ENCODE measurements at places on chromosomes 2 and 18.

DNA sequence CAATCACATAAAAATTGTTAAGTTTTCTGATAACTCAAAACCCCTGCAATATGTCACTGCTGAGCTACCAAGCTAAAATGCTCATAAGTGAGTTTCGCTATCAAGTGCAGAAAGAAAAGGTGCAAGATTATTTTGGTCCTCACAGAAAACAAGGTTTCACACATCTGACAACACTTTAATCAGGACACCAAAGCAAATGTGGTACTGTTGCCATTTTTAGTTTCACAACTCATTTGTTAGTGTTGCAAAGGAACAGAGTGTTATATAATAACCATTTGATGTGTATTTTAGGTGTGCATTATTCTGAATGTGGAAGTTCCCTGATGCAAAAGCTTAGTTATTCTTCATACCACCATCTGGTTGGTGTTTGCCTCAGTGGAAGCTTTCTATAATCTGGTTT, 956.2 kb downstream of the DSC3 start:
- DNase-seq, result no peak

GRCh38 chr2:29097569-29097968, 17.6 kb upstream of the CLIP4 start:
- DNase-seq, result no peak

GRCh38 chr2:185255566-185255965, 483.0 kb upstream of the FSIP2 start:
- no peak for DNase-seq

DNA sequence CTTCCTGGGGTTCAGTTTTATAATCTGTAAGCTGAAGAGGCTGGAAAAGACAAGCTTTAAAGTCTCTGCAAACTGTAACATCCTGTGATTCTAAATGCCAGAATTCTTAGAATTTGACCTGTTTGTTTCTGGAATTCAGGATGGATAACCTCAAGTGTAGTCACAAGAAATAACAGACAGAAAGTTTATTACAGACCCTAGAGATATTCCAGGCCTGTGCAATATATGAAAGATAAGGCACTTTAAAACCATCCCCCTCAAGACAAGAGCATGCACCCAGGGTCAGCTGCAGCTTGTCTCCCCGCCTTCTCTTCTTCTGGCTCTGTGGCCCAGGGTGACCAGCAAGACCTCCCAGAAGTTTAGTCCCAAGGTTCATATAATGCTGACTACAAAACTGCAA, 298.7 kb upstream of the ACVR2A start:
- DNase-seq, result no peak

DNA sequence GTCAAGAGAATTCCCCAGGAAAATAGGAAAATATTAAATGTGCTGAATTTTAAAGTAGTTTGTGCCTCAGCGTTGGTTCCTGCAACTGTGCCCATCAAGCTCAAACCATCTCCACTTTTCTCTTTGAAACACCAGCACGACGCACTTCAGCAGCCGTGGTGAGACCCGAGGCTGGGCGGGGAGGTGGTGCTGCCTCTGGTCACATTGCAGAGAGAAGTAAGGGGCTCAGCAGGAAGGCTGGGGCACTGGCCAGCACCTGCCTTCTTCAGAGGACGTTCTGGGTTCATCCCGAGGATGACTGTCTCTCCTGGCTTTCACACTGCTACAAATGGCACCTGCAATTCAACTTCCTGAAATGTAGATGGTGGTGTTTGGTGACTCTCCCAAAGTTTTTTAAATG, 323.7 kb upstream of the SALL3 start:
- DNase-seq, result no peak

GRCh38 chr2:215311625-215312396, at the start of gene ATIC:
ATIC (plus strand) TSS chr2:215312059; CDS start chr2:215312143, 84 bp downstream.
- peak; percentile 86 for DNase-seq

DNA sequence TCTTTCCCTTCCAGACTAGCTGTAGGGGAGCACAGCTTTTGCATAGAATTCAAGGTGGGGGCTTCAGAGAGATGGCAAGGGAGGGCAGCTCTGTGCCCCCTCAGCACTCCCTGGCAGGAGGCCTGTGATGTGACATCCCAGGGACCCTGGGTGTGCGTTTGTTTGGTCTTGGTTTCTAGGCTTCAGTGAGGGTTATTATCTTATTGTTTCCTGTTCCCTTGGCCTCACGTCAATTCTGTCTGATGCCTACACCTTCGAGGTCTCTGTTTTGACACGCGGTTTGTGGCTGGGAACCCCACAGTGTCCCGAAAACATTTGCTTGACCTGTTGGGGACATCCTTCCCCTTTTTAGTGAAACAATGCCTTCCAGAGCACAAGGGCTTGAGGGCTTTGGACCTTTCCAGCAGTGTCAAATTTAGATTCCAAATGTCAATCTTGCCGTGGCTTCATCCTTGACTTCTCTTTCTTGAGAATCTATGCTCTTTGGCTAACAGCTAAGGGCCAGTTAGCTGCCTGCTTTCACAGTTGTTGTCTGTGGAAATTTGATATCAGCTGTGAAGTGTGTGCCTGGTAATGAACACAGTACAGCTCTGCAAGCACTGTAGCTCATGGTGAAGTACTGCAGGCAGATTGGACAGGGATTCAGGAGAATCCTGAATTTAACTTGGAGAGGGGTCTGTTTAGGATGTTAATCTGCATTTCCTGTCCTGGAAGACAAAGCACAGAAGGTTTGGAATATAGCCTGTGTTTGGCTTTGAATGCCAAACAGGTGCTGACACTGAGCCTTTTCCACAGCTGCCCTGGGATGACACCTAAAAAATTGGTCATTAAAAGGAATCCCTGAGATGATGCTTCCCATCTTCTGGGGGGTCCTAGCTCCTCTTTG, 108.2 kb upstream of the CXCR4 start:
- DNase-seq, result no peak

DNA sequence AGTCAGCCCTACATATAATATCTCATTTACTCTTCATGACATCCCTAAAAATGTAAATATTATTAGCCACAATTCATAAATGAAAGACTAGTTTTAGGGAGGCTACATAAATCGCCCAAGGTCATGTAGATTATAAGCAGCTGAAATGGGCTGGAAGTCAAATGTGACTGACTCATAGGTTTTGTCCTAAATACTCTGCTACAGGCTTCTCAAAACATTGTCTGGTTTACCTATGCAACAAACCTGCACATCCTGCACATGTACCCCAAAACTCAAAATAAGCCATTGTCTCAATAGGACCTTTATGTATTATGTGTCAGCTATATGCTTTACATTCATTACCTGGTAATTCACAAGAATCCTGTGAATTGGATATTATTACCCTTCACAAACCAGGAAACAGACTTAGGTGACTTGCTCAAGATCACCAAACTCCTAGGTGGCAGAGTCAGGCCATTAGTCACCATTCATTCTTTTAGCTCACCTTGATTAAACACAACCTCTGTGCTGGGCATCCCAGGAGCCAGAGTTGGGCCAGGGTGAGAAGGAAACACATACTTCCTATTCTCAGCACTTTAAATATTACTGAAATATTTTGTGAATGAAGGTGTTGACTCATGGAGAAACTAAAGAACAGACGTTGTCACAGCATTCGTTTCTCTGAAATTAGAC, 69.4 kb upstream of the CPO start:
- DNase-seq, result no peak

- DNase-seq, result no peak
Measured at GRCh38 chr2:116979916-116980764, 834.4 kb upstream of the DDX18 start.

DNA sequence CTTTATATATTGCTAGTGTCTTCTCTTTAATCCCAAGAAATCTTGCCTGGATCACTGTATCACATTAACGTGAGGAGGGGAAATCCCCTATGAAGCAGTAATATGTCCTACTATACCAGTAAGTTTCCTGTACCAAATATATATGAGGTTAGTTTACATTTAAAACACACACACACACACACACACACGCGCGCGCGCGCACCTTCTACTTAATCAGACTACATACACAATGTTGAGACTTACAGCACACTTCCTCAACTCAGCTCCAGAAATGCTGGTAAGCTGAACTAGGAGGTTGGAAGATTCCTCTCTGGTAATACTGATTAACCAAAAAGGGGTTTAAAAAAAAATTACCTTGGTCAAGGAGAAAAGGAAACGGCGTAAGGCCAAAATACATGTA, 49.3 kb downstream of the USP34 start:
- DNase-seq, result no peak

DNA sequence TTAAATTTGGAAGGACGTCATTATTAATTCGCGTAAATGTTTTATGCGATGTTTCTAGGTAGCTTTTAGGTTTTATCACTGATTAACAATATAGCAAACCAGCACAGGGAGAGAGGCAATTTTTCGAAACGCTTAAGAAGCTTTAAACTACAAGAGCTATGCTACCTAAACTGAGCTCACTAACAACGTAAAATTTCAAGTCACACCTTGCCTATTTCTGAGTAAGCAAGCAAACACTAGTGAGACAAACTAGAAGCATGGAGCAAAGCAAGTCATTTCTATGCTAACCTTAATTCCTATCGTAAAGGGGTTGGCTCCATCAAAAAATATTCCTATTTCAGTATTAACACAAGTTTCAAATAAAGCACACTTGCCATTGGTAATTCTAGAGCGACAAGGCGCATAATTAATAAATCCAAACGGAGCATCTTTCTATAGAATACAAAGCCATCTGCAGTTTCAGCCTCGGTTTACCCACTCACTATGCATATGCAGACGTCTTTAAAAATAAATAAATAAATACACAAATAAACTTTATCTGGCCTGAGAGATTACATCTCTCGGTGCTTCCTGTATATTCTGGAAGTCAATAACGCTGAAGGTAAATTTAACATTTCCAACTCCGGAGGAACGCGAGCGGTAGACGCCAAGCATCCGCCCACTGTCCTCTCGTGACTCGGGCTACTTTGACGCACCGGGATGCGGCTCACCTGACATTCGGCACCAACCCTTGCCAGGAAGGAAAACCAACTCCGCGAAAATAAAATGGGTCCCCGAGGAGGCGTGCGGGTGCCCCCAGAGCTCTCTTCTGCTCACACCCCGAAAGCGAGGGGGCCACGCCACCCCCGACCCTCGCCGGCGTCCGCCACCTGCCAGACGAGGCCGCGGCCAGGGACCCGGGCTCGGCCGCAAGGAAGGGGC, 947 bp downstream of the ITSN2 start:
- peak; percentile 9 for DNase-seq

DNA sequence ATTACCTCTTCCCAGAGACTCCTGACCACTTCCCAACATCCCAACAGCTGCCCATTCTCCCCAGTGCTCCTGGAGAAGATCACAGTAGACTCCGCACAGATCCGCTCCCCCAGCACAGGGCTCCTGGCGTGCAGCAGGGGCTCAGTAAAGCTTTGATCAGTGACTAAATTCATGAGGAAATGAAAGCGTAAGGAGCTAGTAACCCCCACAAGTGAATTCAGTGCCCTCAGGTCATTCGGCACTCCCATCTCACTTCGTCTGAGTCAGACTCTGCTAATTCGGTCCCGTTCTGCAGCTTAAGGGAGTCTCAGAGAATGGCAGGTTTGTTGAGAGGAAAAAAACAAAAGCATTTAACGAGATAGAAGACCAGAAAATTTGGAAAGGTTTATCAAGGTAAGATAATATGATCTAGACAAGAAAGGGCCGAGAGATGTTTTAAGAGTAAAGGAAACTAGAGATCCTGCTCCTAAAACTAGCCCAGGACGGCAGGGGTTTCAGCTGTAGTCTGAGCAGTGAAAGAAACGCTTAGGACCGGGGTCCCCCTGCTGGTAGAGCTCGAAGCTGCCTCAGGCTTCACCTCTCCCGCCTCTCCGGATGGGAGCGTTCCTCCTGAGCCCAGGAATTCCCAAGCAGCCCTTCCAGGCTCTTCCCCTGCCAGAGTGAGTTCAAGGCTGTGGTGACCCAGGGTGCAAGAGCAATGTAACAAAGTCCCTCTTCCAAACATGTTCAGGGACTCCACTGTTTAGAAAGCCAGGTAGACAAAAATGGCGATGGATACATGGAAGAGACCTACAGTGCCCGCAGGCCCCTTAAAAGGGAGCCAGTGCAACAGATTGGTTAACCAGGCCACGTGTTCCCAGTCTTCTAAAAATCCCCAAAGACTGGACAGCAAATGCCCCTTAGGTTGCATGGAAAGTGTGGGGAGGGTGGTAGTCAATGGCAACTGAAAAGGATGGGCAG, 127.3 kb downstream of the DNER start:
- no peak for DNase-seq

DNA sequence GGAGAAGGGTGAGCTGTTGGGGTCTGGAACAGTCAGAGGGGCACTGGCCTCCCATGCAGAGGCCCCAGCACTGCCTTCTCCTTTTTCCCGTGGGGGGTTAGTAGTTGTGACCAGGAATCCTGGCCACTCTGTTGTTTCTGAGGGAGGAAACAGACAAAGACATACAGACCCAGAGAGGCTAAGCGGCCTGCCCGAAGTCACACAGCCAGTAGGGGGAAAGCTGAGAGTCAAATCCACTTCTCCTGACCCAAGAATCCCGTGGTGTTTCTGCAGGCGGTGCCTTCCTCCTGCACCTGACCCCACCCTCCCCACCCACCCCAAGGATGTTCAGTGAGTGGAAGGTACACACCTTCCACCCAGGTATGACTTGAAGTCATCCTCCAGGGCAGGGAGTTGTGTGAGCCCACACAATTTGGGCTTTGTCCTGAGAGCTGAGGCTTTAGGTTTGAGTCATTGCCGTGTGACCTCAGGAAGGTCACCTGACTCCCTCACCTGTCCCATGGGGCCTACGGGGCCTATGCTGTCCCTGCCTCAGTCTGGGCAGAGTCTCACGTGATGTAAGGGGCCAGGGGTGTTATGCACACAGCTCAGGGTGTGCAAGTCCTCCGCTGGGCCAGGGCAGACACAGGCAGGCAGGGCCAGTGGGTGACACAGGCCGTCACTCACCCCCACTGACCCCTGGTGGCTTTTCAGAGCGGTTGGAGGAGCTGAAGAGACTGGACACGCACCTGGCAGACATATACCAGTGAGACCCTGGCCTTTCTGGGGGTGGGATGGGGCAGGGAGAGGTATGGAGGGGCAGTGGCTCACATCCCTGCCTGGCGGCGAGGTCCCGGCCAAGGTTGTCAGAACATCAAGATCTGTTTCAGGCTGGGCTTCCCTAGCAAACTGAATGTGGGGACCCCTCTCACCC, 5.0 kb downstream of the NT5DC4 start:
- DNase-seq, result no peak

All from stimulated activated CD8-positive, alpha-beta memory T cell treated with anti-CD3 and anti-CD28 coated beads, Interleukin-15, amount 100 ng/mL, for 24 hours (primary cell).